ENCODE measurements at places on chromosomes 16 and 17.

- DNase-seq: no peak
Observed at GRCh38 chr16:71287911-71288310, 1.3 kb downstream of the CMTR2 start.

DNA sequence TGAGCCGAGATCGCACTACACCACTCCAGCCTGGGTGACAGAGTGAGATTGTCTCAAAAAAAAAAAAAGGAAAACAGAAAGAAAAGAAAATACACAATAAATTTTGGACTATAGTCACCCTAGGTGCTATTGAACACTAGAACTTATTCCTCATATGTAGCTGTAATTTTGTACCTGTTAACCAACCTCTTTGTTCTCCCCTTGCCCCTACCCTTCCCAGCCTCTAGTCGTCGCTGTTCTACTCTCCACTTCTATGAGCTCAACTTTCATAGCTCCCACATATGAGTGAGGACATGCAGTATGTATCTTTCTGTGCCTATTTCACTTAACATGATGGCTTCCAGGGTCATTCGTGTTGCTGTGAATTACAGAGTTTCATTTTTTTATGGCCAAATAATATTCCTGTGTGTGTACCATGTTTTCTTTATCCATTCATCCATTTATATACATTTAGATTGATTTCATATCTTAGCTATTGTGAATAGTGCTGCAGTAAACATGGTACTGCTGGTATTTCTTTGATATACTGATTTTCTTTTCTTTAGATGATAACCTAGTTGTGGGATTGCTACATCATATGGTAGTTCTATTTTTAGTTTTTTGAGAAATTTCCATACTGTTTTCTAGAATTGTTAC lies 28.3 kb downstream of the VPS35L start:
- DNase-seq: peak; percentile 50

DNA sequence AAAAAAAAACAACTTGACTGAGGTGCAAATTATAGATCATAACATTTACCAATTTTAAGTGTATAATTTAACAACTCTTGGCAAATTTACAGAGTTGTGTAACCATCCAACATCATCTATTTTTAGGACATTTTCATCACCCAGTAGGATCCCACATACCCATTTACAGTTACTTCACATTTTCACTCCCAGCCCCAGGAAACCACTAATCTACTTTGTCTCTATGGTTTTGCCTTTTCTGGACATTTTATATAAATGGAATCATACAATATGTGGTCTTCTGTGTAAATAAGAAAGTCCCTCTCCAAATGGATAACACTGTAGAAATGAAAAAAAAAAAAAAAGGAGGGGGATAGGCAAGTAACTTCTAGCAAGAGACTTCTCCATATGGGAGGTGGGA lies 26.1 kb upstream of the XYLT1 start:
- DNase-seq: no peak

DNA sequence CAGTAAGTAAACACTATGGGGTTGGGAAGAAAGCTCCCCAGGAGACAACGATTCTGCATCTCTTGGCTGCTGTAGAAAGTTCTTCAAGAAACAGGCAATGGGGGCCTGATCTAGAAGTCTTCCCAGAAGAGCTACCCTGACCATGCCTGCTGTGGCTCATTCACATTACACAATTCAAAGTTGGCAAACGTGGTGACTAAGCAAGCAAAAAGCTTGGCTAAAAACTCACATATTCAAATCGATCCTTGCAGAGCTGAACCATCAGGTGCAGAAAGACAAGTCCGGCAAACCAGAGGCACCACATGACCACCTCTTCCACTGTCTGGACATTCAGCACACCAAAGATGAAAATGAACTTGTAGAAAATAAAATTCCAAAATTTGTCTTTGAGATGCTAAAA lies 16.1 kb downstream of the AMFR start:
- DNase-seq: peak; percentile 55

DNA sequence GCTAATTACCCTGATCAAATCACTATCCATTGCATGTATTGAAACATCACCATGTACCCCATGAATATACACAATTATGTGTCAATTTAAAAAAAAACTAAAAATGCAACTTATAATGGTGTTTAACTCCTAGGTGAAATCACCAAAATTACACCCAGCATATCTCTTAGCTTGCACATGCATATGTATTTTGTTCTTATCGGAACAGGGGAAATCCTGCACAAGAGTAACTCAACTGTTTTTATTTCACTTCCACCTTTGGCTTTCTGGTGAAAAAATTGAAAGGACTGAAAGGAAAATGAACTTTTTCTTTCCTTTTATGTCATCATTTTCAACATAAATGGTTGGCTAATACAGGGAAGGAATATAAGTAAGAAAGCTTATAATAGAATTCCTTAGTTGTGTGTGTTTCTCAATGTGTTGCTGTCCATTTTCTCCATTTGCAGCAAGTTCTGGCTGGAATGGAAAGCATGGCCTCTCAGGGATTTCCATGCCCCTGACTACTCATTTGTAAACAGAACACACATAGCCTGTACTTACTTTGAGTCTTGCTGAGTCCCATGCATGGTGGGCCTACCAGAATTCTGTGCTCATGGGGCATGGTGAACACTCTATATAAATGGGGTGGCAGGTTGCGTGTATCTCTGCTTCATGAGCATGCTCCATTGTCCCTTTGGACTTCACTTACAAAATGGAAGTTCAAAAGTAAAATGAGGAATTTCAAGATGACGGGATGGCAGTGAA lies 462.0 kb downstream of the HS3ST3B1 start:
- DNase-seq: peak; percentile 79

DNA sequence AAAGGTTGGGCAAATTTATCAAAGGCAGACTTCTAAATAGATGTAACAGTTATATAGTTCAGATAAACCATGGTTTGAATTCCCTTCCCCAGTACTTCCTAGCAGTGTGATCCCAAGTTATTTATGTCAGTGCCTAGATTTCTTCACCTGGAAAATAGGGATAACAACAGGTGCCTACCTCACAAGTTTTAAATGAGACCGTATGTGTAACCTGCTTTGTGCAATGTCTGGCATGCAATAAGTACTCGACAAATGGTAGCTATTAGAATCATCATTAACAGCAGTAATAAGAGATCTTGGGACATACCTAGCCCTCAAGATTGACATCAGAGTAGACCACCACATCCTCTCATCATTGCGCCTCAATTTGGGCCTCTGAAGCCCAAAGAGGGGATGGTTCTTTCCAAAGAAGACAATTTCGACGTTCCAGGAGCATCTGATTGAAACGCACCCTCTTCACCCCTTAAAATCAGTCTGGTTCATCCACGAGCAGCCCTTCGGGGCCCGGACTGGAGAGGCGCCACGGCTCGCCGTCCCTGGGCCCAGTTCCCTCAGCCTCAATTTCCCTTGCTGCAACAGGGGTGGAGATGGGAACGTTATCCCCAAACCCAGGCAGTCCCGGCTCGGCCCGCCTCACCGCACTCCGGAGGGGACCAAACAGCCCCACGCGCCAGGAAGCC lies 541 bp downstream of the ACACA start:
- DNase-seq: no peak

DNA sequence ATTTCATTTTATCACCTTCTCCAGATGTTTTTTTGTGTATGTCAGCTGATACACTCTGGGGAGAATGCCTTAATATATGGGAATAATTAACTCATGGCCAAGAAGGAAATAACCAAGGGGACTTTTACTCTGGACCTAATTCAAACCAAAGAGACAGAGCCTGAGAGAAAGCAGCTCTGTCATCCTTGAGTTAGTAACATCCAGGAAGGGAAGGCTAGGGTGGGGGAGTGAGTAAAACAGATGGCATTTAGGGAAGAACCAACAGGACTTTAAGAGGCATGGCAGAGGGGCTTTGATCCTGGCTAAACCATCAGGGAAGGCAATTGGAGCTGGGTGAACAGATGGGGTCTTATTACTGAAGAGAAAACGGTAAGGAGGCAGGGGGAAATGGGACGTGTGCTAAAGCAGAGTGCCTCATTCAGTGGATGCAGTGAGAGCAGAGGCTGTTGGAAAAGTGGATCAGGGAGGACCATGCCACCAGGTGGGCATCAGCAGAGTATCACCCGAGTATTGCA lies 2.5 kb upstream of the SMPD3 start:
- DNase-seq: no peak
